ENCODE measurements at places on chromosomes 1 and 21.

- no peak for DNase-seq
These were observed 141.3 kb downstream of the ROR1 start for GRCh38 chr1:63915121-63915520.

GRCh38 chr1:58629031-58629462 lies 52.0 kb upstream of the TACSTD2 start:
- DNase-seq: peak; percentile 51

DNA sequence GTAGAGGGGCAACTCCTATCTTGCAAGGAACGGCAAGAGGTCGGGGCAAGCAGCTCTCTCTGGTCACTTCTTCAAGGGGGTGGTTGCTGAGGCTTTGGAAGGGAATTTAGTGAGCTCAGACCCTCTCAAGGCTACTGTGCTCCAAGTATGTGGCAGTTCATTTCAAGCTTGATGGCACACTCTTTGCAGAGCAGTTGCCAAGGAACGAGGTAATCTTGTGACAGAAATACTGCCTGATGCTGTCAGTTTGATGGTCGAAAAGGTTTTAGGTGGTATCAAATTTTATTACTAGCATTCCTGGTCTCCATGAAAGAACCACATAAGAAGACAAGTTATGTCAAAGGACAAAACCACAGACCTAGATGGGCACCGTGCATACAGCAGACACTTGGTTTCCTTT lies 13.1 kb downstream of the CFAP298 start:
- no peak for DNase-seq

DNA sequence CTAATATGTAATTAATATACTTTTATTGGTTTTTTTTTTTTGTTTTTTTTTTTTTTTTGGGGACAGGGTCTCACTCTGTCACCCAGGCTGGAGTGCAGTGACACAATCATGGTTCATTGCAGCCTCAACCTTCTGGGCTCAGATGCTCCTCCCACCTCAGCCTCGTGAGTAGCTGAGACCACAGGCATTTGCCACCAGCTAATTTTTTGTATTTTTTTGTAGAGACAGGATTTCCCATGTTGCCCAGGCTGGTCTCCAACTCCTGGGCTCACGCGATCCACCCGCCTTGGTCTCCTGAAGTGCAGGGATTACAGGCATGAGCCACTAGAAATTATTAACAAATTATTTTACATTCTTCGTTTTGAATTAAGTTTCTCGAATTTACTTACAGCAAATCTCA lies 16.8 kb upstream of the POGZ start:
- DNase-seq: no peak

DNA sequence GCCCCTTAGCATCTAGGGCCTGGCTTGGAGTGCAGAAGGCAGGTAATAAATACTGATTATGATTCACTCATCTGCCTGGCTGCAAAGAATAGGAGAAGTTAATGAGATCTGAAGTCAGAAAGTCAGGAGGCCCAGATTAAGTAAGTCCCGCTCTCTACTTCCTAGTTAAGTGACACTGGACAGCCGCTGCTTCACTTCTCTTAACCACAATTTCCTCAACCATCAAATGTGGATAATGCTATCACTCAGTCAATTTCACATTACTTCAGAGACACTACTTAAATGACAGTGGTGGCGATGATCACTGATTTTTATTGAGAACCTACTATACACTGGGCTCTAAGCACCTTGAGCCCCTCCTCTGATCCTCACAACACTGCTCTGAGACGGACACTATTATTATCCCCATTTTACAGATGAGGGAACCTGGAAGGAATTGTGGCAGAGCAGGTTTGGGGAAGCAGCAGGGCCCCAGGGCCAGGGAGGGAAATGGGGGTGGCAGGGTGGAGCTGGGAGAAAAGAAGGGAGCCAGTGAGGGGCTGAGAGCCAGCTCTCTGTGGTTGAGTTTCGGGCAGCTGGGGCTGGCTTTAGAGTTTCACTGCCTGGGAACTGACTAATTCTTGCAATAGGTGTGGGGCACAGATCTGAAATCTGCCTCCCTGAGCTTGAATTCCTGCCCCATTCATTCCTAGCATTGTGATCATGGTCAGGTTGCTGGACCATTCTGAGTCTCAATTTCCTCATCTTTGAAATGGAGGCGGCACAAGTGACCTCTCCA lies 2.4 kb upstream of the E2F2 start:
- no peak for DNase-seq

- no peak for DNase-seq
These were observed 21.1 kb upstream of the GPR157 start for GRCh38 chr1:9149837-9150581.

DNA sequence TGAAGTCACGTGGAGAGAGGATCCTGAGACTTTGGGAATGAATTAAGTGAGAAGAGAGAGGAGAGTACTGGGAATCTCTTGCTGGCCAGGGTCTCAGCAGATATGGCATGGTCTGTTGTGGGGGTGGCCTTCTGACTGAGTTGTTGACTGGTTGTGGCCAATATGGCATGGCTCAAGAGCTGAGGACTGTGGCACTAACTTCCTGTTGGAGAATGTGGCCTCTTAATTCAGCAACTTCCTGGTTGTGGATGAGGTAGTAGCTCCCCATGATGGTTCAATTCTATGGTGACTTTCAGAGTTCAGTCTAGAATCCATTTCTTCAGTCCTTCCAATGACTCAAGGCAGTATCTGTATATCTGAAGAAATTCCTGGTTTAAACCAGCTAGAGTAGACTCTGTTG lies 44.7 kb upstream of the PAXBP1 start:
- no peak for DNase-seq

DNA sequence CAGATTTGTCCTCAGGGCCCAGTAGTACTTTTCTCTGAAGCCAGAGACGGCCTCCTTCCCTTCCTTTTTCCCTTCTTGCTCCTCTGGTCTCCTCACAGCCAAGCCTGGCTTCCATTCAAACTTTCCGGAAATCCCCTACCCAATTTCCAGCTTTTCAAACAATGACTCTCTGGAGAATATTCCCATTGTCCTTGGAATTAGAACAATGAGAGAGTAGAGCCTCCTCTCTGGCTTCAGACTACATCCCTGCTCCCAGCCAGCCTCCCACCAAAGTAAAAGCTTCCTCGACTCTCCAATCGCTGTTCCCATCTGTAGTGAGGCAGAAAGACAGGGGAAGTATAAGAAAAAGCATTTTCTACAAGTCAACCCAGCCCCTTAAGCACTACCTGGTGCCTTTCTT lies 77.7 kb upstream of the SOX13 start:
- no peak for DNase-seq

GRCh38 chr21:28884481-28884880 lies 108.2 kb downstream of the LTN1 start:
- DNase-seq: peak; percentile 4

DNA sequence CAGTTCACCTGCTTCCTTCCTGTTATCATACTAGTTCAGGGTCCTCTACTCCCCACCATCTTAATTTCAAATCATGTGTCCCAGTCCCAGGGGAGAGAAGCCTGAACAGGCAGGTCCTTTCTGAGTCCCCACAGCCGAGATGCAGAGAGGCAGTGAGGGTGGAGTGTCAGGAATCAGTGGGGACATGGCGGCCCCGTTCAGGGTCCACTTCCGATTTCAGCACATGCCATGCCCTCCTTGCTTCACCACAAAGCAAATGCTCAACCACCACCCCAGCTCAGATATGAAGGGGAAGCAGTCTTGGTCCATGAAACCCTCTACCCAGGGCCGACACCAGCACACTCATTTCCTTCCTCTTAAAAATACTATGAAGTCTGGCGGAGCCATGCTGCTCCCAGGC lies 5.2 kb upstream of the SEMA4A start:
- no peak for DNase-seq

DNA sequence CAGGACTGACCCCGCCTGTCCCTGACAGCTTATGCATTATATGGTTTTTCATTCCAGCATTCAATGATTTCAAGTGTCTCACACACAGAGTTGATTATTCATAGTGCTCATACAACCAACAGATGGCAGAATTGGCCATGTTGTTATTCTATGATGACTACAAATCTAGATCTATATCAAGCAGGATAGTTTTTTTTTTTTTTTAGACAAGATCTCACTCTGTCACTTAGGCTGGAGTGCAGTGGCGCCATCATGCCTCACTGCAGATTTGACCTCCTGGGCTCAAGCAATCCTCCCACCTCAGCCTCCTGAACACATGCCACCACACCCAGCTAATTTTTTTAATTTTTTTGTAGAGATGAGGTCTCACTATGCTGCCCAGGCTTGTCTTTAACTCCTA lies 40.1 kb upstream of the LRRC8D start:
- DNase-seq: peak; percentile 24

- DNase-seq: no peak
These were observed 149.4 kb upstream of the ZC3H12A start for GRCh38 chr1:37325010-37325409.

- no peak for DNase-seq
These were observed 29.4 kb downstream of the PTGFR start for GRCh38 chr1:78520216-78520615.

DNA sequence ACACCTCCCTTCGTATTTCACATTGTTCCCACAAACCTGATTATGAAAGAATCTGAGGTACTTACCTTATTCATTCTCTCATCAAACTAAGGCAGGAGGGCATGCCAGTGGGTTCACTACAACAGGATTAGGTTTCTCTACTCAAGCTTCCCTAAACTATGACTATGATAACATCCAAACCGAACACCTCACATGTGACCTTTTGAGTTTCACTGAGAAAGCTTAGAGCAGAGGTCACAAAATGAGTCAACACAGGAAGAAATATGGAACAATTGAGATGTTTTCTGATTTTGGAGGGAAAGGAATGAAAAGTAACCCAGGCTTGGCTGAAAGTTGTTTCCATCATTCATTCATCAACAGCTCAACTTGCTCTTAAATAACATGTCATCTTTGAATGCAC lies 24.1 kb downstream of the UBR4 start:
- DNase-seq: no peak

DNA sequence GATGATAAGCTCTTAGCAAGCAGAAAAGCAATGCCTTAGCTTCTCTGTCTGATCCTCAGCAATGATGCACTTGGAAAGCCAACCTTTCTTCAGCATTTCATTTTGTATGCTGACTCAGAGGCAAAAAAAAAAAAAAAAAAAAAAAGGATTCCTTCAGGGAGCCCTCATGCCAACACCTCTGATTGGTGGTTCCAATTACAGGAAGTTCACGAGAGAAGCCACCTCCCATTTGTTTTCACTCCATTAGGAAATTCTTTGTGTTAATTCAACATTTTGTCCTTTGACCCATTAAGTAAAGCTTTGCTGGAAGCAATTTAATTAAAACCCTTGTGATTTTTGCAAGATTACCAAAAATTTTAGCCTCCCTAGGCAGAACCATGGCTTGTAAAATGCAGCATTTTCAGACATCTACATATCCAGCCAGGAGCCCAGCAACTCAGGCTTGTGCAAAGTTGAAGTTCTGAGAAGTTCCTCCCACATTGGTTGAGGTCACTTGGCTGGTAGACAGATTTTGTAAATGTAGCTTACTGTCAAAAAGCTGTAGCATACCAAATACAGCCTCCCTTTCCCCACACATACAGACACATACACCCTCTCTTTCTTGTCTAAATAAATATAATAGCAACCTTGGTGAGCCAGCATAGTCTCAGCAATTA lies 27.1 kb upstream of the VTCN1 start:
- DNase-seq: no peak

DNA sequence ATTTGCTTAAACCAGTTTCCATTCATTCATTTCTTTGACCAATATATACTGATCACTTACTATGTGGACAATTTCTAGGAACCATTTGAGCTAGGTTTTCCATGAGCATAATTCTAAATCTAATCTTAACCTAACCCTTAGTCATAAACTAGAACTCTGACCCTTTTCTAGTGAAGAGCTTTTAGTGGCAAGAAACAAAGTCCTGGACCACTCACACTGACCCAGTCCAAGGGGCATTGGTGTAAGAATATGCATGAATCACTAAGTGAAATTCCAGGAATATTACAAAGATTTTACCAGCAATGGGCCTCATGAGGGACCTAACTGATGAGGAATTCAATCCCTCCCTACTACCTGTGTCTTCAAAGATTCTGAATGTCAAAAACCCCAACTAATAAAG lies 40.6 kb upstream of the SLC2A1 start:
- DNase-seq: peak; percentile 55

DNA sequence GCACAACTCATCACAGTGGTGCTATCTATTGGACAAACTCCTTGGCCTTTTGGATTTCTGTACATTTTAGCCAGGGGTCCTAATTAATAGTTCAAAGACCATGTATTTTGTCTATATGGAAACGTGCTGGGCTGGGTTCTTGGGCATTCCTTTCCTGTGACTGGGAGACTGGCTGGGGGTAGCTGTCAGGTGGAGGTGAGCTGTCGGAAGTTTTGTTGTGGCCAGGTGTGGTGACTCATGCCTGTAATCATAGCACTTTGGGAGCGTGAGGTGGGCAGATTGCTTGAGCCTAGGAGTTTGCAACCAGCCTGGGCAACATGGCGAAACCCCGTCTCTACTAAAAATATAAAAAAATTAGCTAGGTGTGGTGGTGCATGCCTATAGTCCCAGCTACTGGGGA lies 392.4 kb downstream of the RPS6KC1 start:
- no peak for DNase-seq

- DNase-seq: no peak
These were observed 898 bp downstream of the LDLRAP1 start for GRCh38 chr1:25544243-25544764.

DNA sequence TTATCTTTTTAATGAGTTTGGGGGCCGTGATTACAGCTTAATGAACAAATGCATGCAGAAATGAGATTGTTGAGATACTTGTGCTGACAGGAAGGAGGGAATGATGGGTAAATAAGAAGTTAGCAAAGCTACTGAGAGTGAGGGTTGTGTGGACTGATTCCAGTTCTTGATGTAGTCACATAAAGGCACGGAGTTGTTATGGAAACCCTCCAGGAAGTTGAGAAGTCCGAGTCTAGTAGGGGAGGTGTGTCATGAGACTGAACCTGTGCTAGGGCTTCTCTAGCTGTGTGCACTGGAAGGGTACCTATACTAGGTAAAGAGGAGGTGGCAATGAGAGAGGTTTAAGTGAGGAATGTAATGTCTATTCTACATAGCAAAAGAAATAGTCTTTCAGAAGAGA lies 475.7 kb downstream of the USP25 start:
- no peak for DNase-seq

DNA sequence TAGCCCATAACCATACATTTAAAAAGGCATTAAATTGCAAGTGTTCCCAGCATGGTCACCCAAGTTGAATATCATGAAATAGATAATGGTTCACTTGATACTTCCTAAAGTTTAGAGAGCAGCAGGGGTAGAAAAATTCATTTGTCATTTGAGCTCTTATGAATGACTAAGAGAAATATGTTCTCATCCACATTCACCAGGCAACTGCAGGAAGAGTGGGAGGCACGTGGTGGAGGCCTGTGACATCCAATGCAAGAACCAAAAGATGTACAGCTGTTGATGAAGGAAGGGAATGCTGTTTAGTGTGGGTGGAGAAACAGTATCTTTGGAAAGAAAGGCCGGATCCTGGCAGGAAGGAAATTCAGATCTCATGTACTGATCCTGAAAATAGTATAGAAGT lies 473.1 kb downstream of the ADGRL2 start:
- DNase-seq: no peak

DNA sequence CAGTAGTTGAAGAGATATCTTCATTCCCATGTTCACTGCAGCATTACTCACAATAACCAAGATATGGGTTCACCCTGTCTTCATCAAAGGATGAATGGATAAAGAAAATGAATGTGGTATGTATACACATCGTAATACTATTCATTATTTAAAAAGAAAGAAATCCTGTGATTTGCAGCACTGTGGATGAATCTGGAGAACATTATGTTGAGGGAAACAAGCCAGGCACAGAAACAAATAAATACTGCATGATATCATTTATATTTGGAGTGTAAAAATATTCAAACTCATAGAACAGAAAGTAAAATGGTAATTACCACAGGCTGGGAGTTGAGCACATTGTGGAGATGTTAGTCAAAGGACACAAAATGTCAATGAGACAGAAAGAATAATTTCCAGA lies 977.2 kb downstream of the AMY1C start:
- no peak for DNase-seq
